ENCODE measurements at places on chromosomes 2 and 18.

DNA sequence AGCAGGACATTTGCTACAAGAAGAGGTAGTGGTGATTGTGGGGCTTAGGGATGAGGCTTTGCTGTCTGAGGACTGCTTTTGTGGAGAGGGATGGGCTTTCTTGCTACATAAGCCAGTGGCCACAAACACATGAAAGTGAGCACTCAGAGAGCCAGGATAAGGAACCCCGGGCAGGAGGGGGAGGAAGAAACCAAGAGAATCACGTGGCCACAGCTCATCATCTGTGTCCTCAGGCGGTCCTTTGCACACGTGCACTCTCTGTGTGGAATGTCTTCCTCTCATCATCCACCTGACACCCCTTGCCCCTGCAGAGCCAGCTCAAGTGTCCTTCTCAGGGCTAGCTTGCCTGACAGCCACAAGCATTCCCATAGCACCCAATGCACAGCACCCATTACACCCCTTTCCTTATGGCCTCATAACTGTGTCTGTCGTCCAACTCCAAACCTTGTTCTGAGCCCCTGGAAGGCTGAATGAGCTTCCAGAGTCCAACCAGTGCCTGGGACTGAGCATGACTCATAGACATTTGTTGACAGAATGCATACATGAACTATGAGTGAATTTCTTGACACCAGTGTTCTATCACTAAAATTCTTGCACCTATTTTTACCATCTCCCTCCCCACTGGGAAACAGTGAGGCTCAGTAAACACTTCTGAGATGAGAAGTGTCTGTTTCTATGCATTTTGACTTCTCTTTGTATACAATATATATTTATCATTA is 398.3 kb downstream of the ALK start:
- no peak for DNase-seq

DNA sequence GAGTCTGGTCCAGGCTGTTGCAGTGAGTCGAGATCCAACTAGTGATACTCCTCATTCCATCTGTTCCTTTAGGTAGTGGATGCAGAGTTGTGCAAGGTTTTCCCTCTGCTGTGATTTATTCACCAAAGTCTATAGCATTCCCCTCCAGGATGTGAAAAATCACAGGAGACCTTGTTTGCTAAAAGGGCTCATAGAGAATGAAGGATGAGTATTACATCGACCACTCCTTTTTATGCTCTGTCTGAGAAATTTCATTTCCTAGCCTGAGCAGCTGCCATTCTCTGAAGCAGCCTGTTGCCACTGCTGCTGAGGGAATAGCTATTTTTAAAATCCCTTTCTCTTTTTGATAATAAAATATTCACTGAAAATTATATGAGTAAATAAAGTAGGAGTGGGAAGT is 134.1 kb upstream of the LRRTM1 start:
- no peak for DNase-seq

DNA sequence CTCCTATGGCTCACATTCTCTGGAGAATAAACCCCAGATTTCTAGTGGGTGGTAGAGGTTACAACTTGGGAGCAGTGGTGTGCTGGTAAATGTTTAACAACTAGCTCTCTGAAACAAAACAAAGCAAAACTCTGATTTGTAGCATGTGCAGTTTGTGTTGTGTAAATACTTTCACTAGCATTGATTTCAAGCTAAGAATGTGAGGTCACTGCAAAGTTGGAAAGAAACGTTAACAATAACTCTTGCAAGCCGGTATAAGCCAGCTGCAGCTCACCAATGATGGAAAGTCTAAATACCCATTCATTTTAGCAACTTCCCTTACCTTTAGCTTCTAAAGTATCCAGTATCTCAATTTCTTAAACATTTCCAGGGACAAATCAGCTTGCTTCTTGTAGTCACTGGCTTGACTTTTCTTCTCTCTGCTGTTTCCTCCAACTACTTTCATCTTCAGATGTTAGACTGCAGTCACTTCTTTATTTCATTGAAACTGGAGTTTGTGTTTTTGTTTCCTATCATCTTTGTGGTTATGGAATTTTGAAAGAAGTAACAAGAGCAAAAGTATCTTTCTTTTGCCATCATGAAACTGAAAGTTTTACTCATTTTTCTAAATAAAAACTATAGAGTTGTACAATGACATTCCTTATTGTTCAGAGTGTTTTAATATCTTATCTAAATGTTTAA is 140.2 kb downstream of the PLCL1 start:
- no peak for DNase-seq

- DNase-seq, result no peak
These were observed 246.8 kb downstream of the TMEM182 start for GRCh38 chr2:103008586-103008985.

DNA sequence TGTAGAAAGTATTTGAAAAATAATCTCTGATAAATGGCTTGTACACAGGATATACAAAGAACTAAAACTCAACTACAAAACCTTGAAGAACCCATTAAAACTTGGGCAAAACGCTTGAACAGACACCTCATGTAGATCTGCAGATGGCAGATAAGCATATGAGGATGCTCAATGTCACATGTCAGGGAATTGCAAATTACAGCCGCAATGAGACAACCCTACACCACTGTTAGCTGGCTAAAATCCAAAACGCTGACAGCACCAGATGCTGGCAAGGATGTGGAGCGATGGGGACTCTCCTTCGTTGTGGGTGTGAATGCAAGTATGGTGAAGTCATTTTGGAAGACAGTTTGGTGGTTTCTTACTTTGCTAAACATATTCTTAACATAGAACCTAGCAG is 53.7 kb downstream of the SNTG2 start:
- DNase-seq, result no peak

DNA sequence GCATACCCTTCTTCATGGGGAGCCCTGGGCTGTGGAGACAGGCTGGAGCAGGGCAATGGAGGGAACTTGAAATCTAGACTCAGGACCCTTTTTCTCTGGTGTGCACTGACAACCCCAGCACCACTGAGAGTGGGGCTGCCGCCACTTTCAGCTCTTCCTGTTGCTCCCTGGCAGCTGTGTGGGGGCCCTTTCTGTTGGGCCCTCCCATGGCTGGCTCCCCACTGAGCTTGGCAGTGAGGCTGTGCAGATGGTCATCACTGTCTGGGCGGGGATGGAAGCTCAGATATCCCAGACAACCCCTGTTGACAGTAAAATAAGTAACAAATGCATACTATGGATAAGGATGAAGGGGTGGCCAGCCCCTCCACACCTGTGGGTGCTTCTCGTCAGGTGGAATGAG is 6.7 kb downstream of the MYO7B start:
- DNase-seq, result no peak

- no peak for DNase-seq
These were observed 24.2 kb upstream of the SPR start for GRCh38 chr2:72863046-72863445.

DNA sequence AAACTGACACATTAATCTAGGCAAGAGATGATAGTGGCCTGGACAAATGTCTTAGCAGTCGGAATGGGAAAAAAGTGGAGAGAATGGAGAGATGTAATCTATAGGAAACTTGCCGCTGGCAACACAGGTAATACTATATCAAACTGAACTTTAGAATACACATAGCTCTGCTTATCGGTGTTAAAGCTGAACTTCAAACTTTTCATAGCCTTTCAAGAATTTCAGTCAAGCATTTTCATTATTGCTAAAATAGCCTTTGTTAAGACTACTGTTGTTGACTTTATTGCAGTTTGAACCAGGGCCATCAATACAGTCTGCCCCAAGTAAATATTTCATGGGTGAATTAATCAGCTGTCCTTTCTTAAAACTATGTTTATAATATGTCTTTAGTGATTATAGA is 12.9 kb upstream of the CHST9 start:
- no peak for DNase-seq

DNA sequence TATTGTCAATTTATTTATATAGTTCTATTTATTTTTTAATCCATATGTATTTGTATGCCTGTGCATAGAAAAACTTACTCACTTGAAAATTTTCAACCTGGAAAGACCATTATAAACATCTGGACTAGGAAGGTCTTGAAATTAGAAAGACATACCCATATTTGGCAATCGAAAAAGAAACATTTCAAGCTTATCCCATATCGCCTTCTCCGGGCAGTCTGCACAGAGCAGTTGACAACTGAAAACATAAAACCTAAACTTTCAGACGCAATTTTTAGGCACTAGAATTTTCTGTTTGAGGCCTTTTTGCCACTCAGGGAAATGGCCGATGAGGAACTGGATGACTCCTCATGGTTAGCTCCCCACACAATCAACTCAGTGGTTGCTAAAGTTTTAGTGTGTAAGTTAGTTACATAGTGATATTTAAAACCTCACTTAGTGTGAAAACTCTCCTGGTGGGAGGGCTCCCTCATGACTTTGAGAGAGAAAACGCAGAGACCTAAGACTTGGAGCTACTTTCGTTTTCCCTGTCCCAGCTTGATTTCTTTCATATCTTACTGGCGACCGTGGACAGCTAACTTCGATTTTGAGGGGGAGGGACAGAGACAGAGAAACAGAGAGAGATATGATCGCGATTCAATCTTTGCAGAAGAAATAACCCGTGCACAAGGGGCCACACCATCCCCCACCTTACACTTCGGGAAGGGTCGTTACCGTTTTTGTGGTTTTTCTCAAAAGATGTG is 3.2 kb upstream of the HOXD12 start:
- no peak for DNase-seq

GRCh38 chr2:213317929-213318328 is 33.7 kb downstream of the SPAG16 start:
- peak; percentile 56 for DNase-seq

GRCh38 chr18:62876828-62877227 is 161.5 kb downstream of the PHLPP1 start:
- no peak for DNase-seq

GRCh38 chr2:220880623-220881596 is 691.2 kb downstream of the EPHA4 start:
- DNase-seq, result no peak

GRCh38 chr2:215900843-215901242 is 112.5 kb downstream of the MREG start:
- DNase-seq, result no peak

DNA sequence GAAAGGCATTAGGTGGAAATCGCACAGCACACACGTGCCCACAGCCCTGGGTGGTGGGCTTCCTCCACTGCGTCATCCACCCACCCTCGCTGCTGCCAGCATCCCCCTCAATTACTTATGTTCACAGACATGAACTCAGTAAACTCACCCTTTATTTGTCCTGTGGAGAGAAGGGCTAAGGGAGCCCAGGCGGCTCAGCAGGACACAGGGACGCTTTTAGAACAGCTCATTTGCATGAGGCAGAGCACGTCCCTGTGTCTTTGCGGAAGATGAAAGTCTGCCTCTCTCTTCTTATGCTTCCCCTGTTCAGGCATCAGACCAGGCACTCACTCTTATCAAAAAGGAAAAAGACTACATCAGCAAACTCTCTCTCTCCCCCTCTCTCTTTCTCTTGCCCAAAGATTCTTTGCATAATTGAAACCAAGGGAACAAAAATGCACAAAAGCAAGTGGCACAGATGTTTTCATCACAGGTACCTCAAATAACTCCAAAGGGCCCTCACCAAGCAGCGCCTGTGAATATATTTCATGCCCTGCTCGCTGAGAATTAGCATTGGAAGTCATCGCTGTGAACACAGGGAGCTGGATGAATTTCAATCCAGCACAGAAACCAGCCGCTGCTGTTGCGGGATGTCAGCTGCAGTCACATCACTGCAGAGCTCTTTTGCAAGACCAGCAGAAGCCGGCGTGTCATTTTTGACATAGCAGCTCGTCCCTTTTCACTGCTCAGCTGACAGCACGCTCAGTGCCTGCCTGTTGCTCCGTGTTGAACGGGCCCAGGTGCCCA is 376.3 kb upstream of the MYT1L start:
- no peak for DNase-seq

DNA sequence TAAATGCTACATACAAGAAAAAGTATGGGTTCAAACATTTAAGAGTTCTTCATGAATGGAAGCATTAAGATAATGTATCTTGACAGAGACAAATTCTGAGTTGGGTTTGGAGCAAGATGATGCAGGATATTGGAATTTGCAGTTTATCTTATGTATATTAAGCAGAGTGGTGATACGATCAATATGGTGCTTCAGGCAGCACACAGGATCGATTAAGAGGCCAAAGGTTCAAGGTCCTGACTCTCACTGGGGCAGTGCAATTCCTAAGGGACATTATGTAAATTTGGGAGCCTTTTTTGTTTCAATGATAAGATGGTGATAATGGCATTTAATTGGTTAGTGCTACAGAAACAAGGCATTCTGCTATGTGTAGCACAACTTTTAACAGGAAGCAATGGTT is 381.9 kb downstream of the KCNJ3 start:
- DNase-seq, result no peak

DNA sequence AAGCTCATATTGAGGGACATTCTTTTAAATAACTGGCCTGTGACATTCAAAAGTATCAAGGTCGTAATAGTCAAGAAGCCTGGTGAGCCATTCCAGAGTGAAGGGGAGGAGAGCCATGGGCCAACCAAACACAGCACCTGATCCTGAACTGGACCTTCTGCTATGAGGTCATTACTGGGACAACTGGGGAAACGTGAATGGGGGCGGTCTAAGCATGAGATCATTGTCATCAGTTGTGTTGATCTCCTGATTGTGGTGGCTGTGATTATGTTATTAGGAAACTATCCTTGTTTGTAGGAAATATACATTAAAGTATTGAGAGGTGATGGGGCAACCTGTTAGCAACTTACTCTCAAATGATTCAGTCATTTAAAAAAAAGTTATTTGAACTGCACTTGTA is 79.3 kb downstream of the FBXO15 start:
- DNase-seq, result no peak

DNA sequence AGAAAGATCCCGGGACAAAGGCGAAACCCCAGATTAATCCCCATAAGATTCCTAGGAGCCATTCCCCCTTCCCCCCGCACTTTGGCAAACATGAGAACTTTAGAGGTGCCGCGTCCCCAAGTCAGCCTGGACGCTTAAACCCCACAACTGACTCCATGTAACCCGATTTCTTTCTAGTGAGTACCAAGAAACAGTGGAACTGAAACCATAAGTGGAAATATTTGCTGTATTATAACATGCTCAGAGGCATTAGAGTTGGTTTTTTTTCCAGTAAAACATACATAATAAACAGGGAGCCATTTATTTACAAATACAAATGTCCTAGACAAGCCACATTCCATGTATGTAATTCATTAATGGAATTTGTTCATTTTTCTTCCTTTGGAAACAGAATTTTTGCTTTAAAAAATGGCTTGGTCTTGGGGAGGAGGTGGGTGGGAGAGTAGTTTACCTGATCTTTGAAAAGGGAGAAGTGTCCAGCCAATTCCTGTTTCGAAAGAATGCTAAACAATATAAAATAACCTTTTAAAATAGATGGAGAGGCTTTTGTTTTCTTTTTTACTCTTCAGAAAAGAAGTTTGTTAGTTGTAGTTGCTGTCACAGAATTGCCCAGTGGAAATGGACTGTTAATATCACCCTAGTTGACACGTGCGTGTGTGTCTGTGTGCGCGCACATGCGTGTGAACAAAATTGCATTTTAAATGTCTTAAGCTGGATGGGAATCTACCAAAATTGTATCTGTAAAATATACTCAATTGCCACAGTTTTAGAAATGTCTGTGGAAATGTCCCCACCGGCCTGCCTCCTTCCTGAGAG is 10.6 kb downstream of the POU3F3 start:
- no peak for DNase-seq

GRCh38 chr2:159208438-159208837 is 78.1 kb downstream of the WDSUB1 start:
- no peak for DNase-seq

GRCh38 chr2:11096591-11096990 is 58.7 kb upstream of the SLC66A3 start:
- DNase-seq, result no peak
